ENCODE measurements at places on chromosomes 12 and 14. TPM values are rescaled to one million over a fixed set of nuclear protein-coding genes. Genes with fewer than 3 reads are reported as not detected.

MOK gene
- total RNA-seq: 1.4 TPM

ACOT4 gene
- total RNA-seq: 3.2 TPM

RFX4 gene
- total RNA-seq: not detected

SLC8A3 gene
- not detected for total RNA-seq

FOXA1 gene
- 271 TPM for total RNA-seq

LTBP2 gene
- total RNA-seq: 0.86 TPM

COX8C gene
- total RNA-seq: not detected

CLEC9A gene
- total RNA-seq: not detected

CLEC4A gene
- 0.32 TPM for total RNA-seq

INHBE gene
- total RNA-seq: 9.1 TPM

HEBP1 gene
- 55.2 TPM for total RNA-seq

KCNH3 gene
- 0.27 TPM for total RNA-seq

POLR3B gene
- total RNA-seq: 13.7 TPM

ZFYVE1 gene
- total RNA-seq: 10.8 TPM

SLC39A9 gene
- 94.2 TPM for total RNA-seq

OR6C3 gene
- total RNA-seq: not detected

TPH2 gene
- not detected for total RNA-seq

ARHGAP9 gene
- total RNA-seq: 0.75 TPM

SPX gene
- total RNA-seq: 6.4 TPM

SMIM41 gene
- total RNA-seq: not detected

TAS2R46 gene
- total RNA-seq: 2.3 TPM

SERPINA12 gene
- not detected for total RNA-seq
